ENCODE measurements at places on chromosomes 6 and 20.

DNA sequence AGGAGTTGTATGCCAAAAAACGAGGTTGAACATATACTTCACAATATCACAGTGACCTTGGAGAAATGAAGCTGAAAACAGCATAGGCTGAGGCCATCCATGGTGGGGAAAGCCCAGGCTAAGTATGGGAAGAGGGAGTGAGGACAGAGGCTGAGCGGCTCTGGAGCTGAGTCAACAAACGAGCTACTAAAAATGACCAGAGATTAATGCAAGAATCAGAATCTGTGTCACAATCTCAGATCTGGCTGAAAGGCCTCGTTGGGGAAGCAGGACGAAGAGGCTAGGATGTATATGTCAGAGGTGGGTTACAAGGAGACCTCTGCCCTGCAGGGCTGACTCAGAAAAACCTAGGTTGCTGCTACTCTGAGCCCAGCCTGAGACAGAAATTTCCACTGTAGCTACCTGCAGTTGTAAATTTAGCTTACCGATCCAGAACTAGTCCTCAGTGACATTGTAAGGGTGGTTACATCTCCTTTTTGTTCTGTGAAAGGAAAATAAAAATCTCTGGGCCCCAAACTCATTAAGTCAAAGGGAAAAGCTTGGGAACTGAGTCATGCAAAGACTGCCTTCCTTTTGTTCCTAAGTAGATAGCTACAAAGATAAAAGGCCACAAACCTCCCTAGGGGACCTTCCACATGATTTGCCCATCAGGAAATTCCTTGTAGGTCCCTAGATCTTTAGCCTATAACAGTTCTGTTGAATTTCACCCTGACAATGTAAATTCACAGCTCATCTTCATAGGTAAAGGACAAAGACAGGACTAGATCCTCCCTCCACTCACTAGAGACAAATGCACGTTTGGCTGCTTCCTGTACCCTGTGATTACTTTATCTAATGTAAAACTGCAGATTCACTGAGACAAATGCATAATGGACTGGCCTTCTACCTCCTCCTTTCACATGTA lies 8.5 kb upstream of the TUBB2A start:
- H3K36me3 ChIP-seq, result no peaks in the 10 kb centered on the region
- H3K27me3 ChIP-seq, result no peaks in the 10 kb centered on the region
- no peak overlapping the region for H3K4me3 ChIP-seq
- peak overlapping the region; percentile 61 for H3K27ac ChIP-seq
- DNase-seq, result no peak
- H3K4me1 ChIP-seq, result no peaks in the 10 kb centered on the region

DNA sequence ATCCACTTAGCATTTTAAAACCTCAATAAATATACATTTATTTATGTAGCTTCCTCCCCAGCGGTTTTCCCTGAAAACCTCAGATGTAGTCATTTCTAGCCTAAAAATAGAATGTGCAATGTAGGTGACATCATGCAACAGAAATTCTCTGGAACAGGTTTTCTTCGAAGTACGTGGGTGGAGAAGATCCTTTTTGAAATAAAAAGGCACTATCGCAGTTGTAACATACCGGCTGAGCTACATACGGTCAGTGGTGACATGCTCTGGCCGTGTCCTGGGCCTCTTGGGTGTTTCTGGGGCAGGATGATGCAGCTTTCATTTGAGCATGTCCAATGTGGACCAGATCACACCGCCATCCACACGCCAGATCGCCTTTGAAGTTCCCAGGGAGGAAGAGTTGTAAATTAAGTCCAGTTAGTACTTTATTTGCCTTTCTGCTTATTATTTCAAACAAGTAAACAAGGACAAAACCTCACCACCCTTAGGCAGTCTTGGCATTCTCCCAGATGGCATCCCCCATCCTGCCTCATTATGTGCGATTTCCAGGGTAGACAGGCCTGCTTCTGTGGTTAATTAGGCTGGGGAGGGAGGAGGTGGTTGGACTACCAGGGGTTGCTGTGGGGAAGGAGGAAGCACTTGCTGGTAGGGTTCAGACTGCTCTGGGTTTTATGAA lies 109.5 kb upstream of the CLDN20 start:
- no peaks in the 10 kb centered on the region for H3K36me3 ChIP-seq
- DNase-seq, result peak; percentile 48
- H3K4me1 ChIP-seq, result no peaks in the 10 kb centered on the region
- no peak overlapping the region for H3K4me3 ChIP-seq
- H3K27ac ChIP-seq, result no peak overlapping the region

DNA sequence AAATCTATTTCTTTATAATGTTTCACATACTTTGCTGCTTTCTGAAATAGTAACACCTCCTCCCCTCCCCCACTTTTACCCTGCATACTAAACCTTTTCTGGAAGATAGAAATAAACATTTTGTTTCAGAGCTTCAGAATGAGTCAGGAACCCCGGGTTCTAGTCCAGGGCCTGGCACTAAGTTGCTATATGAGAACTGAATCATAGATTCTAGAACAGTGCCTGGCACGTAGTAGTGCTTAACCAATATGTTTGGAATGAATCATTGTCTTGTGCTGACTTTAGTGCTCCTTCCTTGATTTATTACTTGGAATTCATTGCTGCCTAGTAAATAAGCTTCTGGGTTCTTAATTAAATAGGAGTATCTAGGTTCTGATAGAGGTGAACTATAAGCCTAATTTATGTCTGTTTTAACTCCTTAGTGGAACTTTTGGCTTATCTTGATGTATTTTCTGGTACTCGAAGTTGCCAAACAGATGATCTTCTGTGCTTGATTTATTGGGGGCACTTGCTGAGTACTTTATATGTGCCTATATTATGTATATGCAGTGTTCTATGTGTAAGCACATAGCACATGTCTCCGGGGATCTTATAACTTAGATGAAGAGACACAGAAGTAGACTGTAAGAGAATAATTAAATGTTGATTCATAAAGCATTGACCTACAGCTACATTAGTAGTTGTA lies 18.6 kb downstream of the TAB2 start:
- H3K36me3 ChIP-seq, result no peaks in the 10 kb centered on the region
- no peak overlapping the region for H3K4me3 ChIP-seq
- H3K27ac ChIP-seq, result no peak overlapping the region
- no peaks in the 10 kb centered on the region for H3K27me3 ChIP-seq

- H3K36me3 ChIP-seq, result no peaks in the 10 kb centered on the region
- H3K27me3 ChIP-seq, result no peaks in the 10 kb centered on the region
- H3K27ac ChIP-seq, result no peak overlapping the region
- H3K4me3 ChIP-seq, result no peak overlapping the region
Measured at GRCh38 chr6:154382740-154383139, 26.1 kb upstream of the IPCEF1 start.

DNA sequence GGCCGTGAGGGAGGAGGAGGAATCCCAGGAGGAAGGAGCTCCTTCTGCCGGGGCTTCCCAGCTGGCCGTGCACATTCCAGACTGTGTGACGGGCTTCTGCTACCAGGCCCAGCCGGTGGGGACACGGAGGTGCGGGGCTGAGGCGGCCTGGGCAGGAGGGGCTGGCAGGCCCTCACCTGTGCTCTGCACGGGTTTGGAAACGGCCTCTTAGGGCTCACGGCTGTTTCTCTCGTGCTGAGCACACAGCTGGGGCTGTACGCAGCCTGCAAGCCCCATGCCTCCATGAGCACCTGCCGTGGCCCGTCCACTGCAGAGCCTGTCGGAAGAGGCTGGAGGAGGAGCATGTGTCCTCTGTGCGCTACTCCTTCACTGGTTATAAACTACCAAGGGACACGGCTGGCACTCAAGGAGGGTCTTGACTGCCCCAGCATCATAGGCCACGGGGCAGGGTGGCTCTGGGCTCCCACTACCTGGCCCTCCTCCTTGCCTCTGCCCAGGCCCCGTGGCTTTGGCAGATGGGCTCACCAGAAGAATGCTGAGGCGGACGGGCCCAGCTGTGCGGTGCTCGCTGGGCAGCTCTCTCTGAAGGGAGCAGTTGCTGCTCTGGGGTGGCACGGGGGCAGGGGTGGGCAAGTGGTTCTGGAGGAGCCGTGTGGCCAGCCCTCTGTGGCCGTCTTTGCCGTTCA lies 15.8 kb downstream of the NPEPL1 start:
- H3K27ac ChIP-seq, result no peak overlapping the region
- no peaks in the 10 kb centered on the region for H3K4me1 ChIP-seq
- H3K27me3 ChIP-seq, result no peaks in the 10 kb centered on the region
- H3K4me3 ChIP-seq, result no peak overlapping the region
- H3K36me3 ChIP-seq, result peaks cover 10% of the 10 kb centered on the region

DNA sequence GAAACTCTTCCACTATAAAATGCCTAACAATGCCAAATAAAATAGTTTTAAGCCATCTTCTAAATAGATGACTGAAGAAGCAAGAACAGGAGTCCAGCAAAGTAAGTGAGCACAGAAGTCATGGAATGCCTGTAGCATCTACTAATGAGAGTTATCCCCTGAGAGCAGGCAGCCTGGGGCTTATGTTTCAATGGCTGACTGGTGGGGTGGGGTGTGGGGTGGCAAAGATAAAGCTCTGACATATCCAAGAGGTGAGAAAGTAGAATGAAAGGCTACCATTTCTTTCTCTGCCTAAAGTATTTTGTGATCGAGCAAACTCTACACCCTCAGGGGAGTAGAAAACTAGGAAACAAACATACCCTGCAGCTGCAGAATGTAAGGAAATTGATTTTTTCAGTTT lies 348.8 kb downstream of the TFAP2B start:
- DNase-seq, result no peak
- no peaks in the 10 kb centered on the region for H3K27me3 ChIP-seq
- no peak overlapping the region for H3K27ac ChIP-seq
- no peak overlapping the region for H3K4me3 ChIP-seq

GRCh38 chr20:2387180-2387577 lies 6.5 kb downstream of the TGM6 start:
- no peak overlapping the region for H3K27ac ChIP-seq
- H3K4me3 ChIP-seq, result no peak overlapping the region
- no peaks in the 10 kb centered on the region for H3K27me3 ChIP-seq
- no peaks in the 10 kb centered on the region for H3K4me1 ChIP-seq
- H3K36me3 ChIP-seq, result no peaks in the 10 kb centered on the region

DNA sequence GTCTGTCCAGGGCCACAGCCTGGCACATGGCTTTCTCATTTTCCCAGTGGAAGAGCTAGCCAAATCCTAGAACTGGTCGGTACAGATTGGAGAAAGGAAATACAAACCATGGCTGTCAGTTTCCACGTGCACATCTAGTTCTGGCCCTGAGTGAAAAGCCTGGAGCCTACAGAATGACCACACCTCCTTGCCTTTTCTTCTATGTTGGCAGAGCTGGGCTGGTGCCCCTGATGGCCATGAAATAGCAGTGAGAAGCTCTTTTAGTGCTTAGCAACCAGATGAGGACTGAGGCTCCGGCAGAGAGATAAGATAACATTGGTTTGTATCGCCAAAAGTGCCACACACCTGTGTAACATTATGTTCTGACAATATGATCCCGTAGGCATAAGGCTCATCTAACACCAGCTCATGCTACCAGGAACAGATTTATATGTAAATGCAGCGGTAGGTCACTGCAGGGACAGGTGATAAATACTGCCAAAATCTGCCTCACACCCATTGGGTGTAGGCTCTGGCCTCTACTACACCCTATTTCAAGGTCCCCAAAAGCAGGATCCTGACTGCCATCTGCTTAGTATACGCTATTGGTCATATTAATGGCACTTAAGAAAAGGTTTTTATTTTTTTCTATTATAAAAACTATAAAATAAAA lies 39.9 kb upstream of the TBC1D7 start:
- H3K4me1 ChIP-seq, result peaks cover 25% of the 10 kb centered on the region
- no peak overlapping the region for H3K4me3 ChIP-seq
- peaks cover 8% of the 10 kb centered on the region for H3K36me3 ChIP-seq
- DNase-seq, result no peak
- no peaks in the 10 kb centered on the region for H3K27me3 ChIP-seq

- H3K4me3 ChIP-seq, result no peak overlapping the region
- no peak overlapping the region for H3K27ac ChIP-seq
- peaks cover 5% of the 10 kb centered on the region for H3K27me3 ChIP-seq
- DNase-seq, result no peak
Measured at GRCh38 chr20:919491-919916, 3.4 kb upstream of the ANGPT4 start.

GRCh38 chr6:110399219-110400071 lies 15.9 kb downstream of the DDO start:
- DNase-seq, result no peak
- no peaks in the 10 kb centered on the region for H3K36me3 ChIP-seq
- peak overlapping the region; percentile 35 for H3K4me3 ChIP-seq
- H3K4me1 ChIP-seq, result peaks cover 6% of the 10 kb centered on the region
- H3K27me3 ChIP-seq, result no peaks in the 10 kb centered on the region
- peak overlapping the region; percentile 20 for H3K27ac ChIP-seq

- H3K27ac ChIP-seq, result peak overlapping the region; percentile 52
- peaks cover 7% of the 10 kb centered on the region for H3K4me1 ChIP-seq
- peaks cover 68% of the 10 kb centered on the region for H3K36me3 ChIP-seq
Measured at GRCh38 chr6:35088281-35089215, 52.6 kb downstream of the TCP11 start.

DNA sequence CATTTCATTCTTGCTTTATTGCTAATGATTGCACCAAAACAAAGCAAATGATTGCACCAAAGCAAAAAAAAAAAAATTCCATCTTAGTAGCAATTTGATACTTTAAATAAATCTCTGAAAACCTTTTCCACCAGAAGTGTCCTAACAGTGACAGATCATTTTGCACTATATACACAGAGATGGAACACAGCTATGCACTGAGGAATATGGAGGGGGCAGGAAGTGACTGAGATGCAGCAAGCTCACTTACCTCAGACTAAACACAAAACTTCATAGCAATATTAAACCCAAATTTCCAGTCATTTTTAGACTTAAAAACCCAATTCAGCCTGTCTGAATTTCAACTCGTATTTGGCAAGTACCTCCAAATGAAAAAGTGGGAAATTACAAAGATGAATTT lies 41.2 kb downstream of the HIVEP2 start:
- H3K36me3 ChIP-seq, result peaks cover 2% of the 10 kb centered on the region
- peaks cover 11% of the 10 kb centered on the region for H3K4me1 ChIP-seq
- no peak for DNase-seq
- no peak overlapping the region for H3K27ac ChIP-seq
- H3K27me3 ChIP-seq, result no peaks in the 10 kb centered on the region

DNA sequence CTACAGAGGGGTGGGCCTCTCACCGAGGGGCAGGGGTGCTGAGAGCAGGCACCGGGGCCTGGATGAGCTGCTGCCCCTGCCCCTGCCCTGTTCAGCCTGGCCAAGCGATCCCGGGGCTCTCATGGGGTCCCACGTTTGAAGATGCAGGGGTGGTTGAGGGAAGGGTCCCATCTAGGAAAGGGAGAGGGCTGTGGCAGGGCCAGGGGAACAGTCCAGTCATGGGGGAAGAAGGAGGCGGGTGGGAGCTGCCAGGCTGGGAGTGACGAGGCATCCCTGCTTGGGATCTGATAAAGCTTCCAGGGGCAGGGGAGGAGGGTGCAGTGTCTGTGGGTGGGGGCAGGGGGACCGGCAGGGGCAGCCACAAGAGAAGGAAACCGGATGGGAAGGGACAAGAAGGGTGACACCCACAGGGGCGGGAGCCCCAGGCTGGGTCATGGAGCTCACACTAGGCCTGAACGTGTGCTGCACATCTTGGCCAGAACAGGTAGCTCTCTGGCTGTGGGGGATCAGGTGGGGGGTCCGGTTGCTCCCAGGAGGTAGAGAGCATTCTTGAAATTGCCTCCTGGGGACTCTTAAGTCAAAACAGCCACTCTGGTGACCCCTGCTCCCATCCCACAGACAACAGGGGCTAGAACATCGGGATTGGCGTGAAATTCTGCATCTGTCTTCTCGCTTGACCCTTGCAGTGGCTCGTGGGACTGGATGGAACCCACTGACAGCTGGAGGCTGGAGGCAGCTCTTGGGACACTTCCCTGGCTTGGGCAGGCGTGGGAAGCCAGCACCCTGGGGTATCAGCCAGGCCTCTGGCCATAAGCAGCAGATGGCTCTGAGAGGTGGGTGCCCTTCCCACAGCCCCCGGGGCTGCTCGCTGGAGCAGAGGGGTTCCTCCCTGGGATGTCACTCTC lies 58.0 kb upstream of the GATA5 start:
- no peaks in the 10 kb centered on the region for H3K27me3 ChIP-seq
- H3K4me3 ChIP-seq, result no peak overlapping the region
- H3K4me1 ChIP-seq, result peaks cover 21% of the 10 kb centered on the region
- no peak overlapping the region for H3K27ac ChIP-seq
- DNase-seq, result no peak
